ENCODE measurements at places on chromosomes 3 and 15. TPM values are rescaled to one million over a fixed set of nuclear protein-coding genes. Genes with fewer than 3 reads are reported as not detected.

DNA sequence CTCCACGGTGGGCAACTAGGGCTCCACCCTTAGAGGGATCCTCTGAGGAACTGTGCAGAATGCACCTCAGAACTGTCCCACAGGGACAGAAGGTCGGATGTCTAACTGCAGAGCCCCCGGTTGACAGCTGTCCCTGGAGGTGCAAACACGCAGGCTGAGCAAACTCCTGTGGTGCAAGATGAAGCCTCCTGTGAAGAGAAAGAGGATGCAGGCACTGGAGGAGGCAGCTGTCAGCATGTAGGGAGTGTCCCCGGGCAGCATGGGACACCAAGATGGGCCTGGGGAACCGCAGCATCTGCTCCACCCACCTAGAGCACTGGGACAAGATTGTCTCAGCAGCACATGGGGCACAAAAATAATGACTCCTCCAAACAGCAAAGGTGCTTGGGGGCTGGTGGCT, 258.9 kb downstream of the ABHD5 start:
- H3K27me3 ChIP-seq: peaks cover 3% of the 10 kb centered on the region
- H3K4me1 ChIP-seq: peaks cover 8% of the 10 kb centered on the region
- H3K36me3 ChIP-seq: no peaks in the 10 kb centered on the region
- no peak overlapping the region for H3K27ac ChIP-seq
- DNase-seq: no peak

CPB1 gene
- 1.1 TPM for total RNA-seq

MEIS2 gene
- 17.7 TPM for total RNA-seq

PLSCR5 gene
- not detected for total RNA-seq
